ENCODE measurements at places on chromosomes 1 and 21.

DNA sequence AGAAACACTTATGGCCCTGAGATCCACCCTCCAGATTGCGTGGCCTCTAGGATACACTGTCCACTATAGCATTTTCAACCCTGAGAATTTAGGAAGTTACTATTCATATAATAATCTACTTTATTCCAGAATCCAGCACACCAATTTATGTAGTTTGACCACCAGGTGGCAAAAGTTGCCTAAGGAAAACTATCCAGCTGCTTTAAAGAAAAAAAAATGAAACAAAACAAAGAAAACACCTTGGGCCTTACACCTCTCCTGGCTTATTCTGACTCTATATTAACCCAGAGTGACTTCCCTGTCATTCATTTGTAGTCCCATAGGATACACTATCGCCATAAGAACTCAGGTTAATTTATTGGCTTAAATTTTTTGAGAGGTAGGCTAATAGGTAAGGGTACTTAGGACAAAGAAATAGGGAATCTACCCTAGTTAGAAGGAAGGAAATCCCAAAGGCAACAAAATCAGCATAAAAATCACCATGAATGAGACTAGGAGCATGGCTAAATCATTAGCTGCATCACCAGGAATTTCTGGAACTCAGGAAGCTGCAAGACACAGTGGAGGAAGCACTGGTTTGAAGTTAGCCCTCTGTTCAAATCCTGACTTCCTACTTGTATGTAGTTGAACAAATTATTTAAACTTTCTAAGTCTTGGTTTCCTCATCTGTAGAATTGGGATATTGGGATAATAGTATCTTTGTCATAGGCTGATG lies 107.5 kb downstream of the SPAG17 start:
- no peaks in the 10 kb centered on the region for H3K36me3 ChIP-seq
- H3K27me3 ChIP-seq = peaks cover 1% of the 10 kb centered on the region
- no peak overlapping the region for H3K4me3 ChIP-seq
- H3K4me1 ChIP-seq = peaks cover 2% of the 10 kb centered on the region
- DNase-seq = no peak

DNA sequence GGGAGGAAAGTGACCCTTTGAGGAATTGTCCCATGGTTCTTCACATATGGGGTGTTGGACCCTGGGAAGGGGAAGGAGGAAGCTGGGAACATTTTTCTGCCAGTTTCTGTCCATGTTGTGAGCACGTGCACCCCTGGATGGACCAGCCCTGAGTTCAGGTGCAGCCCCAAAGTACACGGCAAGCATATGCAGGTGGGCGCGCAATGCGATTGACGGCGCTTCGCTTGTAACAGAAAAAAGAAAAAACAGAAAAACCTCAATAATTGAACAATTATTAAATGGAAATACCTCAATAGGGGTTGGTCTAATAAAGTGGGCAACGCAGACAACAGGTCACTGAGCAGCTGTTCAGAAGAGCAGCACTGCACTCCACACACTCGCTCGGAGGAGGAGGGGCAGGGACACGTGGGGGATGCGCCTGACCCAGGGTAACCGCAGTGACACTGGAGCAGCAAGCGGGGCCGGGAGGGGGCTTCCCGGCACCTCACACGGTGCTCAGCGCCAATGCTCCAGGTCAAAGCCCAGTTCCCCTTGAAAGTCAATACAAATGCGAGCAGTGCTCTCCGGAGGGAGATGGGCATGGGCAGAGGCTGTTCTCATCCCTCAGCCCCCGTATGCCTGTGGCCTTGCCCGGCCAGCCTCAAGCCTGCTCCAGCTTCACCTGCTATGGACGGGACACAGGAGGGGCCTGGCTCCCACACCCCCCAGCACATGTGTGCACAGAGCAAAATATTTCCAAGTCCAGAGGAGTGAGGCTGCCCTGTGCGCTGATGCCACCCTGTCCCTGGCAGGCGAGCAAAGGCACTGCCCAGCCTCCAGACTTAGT lies 6.6 kb upstream of the ACTRT2 start:
- peaks cover 8% of the 10 kb centered on the region for H3K27me3 ChIP-seq
- DNase-seq = no peak
- H3K36me3 ChIP-seq = no peaks in the 10 kb centered on the region
- peaks cover 3% of the 10 kb centered on the region for H3K4me1 ChIP-seq
- H3K4me3 ChIP-seq = no peak overlapping the region

DNA sequence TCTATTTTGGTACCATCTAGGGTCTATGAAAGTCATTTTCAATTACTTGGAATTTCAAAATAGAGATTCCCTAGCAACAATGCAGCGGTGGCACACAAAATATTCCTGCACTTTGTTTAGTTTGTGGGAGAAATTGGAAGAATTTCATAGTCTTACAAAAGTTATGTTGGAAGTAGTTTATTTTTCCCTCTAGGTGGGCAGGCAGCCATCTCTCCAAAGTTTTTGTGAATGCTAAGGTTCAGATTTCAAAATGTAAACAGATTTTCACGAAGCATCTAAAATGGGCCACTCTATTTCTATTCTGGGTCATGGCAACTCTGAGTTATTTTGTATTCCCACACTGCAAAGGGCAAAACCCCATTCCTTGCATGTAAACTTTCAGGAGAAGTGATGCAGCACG lies 8.0 kb downstream of the SMCP start:
- H3K27ac ChIP-seq = no peak overlapping the region
- no peaks in the 10 kb centered on the region for H3K36me3 ChIP-seq
- peaks cover 10% of the 10 kb centered on the region for H3K27me3 ChIP-seq
- DNase-seq = no peak

DNA sequence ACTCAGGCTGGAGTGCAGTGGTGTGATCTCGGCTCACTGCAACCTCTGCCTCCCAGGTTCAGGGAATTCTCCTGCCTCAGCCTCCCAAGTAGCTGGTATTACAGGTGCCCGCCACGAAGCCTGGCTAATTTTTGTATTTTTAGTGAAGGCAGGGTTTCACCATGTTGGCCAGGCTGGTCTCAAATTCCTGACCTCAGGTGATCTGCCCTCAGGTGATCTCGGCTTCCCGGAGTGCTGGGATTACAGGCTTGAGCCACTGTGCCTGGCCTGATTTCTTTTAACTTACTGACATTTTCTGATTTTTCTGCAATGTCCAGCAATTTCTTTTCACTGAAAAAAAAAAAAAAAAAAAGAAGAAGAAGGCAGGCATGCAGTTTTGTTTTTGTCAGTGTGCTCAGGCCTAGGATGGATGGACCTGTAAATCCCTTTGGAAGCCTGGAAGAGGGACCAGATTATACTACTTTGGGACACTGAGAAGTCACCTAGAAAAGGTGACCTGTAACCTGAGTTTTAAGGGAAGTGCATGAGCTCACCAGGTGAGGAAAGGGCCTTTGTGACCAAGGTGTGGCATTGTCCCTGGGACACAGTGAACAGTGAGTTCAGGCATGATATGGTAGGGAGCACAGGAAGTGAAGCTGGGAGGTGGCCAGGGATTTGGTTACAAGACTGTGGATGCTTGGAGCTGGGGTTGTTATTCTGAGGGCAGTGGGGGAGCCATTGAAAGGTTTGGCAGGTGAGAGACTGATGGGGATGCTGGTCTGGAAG lies 2.7 kb upstream of the TMEM61 start:
- H3K4me3 ChIP-seq = no peak overlapping the region
- no peak for DNase-seq
- H3K4me1 ChIP-seq = no peaks in the 10 kb centered on the region
- H3K27ac ChIP-seq = no peak overlapping the region

DNA sequence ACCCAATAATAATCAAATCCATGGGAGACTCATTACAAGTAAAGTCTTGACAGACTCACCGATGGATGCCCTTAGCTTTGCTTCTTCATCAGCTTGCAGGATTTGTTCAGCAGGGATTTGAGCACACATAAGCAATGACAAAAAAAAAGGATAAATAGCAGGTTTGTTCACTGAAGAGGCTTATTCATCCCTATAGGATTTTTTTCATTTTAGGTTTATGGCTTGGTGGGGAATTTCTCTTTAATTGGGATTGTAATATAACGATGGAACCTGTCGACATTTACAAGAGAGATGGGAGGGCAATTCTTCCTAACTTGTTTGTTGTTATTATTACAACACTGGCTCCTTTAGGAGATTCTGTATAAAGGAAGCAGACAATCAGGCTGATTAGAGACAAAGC lies 649.1 kb upstream of the PLXNA2 start:
- no peaks in the 10 kb centered on the region for H3K36me3 ChIP-seq
- no peaks in the 10 kb centered on the region for H3K4me1 ChIP-seq
- no peak for DNase-seq

- no peak for DNase-seq
- H3K36me3 ChIP-seq = no peaks in the 10 kb centered on the region
- H3K27me3 ChIP-seq = peaks cover 9% of the 10 kb centered on the region
- H3K27ac ChIP-seq = no peak overlapping the region
- H3K4me3 ChIP-seq = no peak overlapping the region
Measured at GRCh38 chr1:234069760-234070159, 165.3 kb downstream of the SLC35F3 start.

DNA sequence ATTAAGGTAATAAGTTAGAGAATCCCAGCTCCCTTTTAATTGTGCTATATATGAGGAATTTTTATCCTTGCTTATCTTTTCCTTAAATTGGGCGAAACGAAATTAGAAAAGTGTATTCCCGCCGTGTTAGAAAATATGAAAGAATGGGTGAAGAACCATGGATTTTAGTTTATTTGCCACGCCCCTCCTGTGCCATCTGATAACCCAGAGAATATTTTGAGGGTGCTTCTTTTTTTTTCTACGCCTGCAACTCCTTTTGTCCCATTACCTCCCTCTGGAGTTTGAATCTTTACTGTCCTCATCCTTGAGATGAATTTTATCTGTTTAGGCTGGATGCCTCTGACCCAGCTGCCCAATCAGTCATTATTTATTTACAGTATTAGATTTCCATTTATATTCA lies 1.6 kb downstream of the TLCD4 start:
- no peak overlapping the region for H3K27ac ChIP-seq
- H3K4me3 ChIP-seq = peak overlapping the region; percentile 38
- DNase-seq = no peak
- peaks cover 10% of the 10 kb centered on the region for H3K4me1 ChIP-seq
- no peaks in the 10 kb centered on the region for H3K36me3 ChIP-seq

- H3K4me3 ChIP-seq = peak overlapping the region; percentile 80
- H3K27ac ChIP-seq = peak overlapping the region; percentile 94
- H3K4me1 ChIP-seq = peaks cover 34% of the 10 kb centered on the region
- peak; percentile 80 for DNase-seq
- no peaks in the 10 kb centered on the region for H3K36me3 ChIP-seq
Measured at GRCh38 chr1:2547210-2548067, 8.7 kb upstream of the TNFRSF14 start.

DNA sequence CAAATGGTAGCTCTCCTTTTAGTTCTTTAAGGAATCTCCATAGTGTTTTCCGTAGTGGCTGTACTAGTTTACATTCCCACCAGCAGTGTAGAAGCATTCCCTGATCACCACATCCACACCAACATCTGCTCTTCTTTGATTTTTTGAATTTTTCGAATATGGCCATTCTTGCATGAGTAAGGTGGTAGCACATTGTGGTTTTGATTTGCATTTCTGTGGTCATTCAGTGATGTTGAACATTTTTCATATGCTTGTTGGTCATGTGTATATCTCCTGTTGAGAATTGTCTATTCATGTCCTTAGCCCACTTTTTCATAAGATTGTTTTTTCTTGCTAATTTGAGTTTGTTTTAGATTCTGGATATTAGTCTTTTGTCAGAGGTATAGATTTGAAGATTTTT lies 84.6 kb upstream of the B3GALT2 start:
- peaks cover 43% of the 10 kb centered on the region for H3K36me3 ChIP-seq
- H3K4me3 ChIP-seq = no peak overlapping the region
- peaks cover 5% of the 10 kb centered on the region for H3K4me1 ChIP-seq
- H3K27ac ChIP-seq = no peak overlapping the region

DNA sequence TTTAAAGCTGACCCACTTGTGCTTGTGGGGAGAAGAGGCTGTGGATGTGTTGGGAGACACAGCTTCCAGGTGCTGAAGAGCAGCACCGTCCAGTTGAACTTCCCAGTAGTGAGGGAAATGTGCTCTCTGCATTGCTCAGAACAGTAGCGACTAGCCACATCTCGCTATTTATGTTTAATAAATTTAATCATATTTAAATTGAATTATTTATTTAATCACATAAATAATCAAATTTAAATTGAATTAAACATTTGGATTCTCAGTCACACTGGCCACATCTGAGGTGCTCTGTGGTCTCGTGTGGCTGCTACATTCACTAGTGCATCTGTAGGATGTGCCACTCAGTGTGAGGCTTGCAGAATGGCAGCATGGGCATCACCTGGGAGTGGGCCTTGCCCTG lies 20.1 kb downstream of the NTPCR start:
- H3K27me3 ChIP-seq = no peaks in the 10 kb centered on the region
- DNase-seq = no peak
- peaks cover 60% of the 10 kb centered on the region for H3K36me3 ChIP-seq
- H3K4me3 ChIP-seq = no peak overlapping the region
- H3K4me1 ChIP-seq = peaks cover 9% of the 10 kb centered on the region

DNA sequence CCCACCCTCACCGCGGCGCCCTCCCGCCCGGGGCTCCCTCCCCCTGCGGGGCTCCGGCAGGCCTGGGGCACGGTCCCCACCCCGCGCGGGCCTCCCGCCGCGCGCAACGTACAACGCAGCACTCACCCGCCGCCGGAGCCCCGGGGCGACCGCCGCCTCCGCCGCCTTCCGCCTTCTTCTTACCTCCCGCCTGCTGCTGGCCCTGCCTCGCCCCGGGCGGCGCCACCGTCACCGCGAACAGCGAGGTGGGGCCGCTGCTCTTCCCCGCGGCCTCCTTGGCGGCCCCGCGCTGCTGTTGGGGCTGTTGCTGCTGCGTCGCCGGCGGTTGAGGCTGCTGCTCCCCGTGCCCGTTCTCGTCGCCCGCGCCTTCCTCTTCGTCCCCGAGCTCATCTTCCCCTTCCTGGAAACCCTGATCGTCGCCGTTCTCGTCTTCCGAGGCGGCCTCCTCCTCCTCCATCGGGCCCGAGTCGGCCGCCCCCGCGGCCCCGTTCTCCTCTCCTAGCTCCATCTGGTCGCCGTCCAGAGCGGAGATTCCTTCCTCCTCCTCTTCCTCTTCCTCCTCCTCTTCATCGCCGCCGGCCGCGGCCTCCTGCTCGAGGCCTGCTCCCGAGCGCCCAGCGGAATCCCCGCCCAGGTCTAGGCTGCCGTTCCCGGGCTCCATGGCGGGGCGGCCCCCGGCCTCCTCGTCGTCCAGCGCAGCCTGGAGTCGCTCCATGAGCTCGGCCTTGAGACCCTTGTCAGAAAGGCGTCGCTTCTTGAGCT lies 671 bp downstream of the HNRNPU start:
- peak; percentile 36 for DNase-seq
- peaks cover 1% of the 10 kb centered on the region for H3K27me3 ChIP-seq
- peaks cover 55% of the 10 kb centered on the region for H3K4me1 ChIP-seq
- H3K4me3 ChIP-seq = peak overlapping the region; percentile 99
